Stimulated activated CD8-positive, alpha-beta memory T cell treated with anti-CD3 and anti-CD28 coated beads, Interleukin-12 subunit alpha, Interleukin-12 subunit beta, amount 100 ng/mL, for 1 hour (primary cell): ENCODE measurements at places on chromosomes 5 and 9.

DNA sequence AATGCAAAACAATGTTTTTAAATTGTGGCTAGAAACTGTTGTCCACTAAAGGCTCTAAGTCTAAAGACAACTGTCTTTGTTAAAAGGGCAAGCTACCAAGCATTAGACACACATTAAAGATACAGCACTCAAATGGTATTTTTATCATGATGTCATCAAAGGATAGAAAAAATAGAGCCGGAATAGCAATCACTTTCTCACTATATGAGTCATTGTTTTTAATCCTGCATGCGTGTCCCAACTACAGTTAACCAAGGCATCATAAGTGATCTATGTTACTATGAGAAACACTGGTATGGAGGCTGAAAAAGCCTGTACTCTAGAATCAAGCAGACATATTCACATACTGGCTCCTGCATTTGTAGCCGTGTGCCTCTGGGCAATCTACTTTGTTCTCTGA is 1.9 kb upstream of the PJA2 start:
- no peak for DNase-seq

GRCh38 chr5:33299621-33300208 is 141.1 kb upstream of the TARS1 start:
- DNase-seq, result no peak

DNA sequence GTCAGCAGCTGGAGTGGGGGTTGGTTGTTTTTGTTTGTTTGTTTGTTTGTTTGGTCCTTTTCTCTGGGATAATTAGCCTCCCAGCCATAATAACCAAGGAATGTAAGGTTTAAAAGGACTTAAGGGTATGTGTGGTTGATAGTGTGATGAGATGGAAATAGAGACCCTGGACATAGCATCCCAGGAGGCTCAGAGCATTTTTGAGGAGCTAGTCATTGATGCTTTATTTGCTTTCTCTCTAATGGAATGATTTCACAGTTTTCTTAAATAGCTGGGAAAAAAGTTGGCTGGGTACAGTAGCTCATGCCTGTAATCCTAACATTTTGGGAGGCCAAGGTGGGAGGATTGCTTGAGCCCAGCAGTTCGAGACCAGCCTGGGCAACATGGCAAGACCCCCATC is 45.1 kb downstream of the TTC1 start:
- no peak for DNase-seq

GRCh38 chr9:72575666-72576065 is 54.3 kb downstream of the TMC1 start:
- no peak for DNase-seq

DNA sequence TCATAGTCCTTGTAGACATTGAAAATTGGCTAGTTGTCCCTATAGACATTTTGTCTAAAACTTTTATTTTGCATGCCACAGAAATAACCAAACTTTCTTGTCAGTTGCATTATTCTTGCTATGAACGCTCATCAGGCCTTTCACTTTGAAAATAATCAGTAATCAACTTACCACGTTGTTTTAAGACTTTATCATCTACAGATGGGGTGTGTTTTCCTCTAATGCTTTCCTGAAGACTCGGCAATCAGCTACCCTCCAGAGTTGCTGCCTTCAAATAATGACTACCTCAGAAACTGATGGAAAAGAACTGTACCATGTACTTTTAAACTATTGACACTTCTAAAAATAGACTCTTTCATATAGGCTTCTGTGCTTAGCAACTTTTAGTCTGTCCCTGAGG is 33.5 kb upstream of the HSPB3 start:
- DNase-seq, result no peak

GRCh38 chr5:107554776-107555424 is 115.8 kb downstream of the EFNA5 start:
- no peak for DNase-seq

DNA sequence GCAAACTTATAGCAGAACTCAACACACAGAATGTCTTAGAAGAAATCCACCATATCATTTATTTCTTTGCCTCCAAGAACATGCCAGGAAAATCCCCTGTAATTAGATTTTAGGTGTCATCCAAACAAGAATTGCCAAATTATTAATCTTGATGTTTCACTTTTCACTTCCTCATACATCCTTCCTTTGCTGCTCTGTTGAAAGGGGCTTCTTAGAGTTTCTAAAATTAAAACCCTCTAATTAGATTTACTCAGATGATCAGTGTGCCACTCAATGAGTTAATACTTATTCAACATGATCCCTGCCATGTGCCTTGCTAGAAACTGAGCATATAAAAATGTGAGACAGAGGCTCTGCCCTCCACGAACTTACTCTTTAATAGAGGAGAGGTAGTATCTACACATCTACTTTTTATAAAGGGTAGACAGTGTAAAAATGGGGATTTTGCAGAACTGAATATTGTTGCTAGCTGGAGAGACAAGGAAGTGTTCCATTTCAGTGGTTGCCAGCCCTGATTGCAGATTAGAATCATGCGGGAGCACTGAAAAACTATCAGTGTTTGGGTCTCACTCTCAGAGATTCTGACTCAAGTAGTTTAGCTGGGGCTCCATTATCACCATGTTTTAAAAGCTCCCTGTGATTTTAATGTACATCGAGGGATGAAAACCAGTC is 498.4 kb downstream of the TLE4 start:
- no peak for DNase-seq
